ENCODE measurements at places on chromosomes 12 and 14.

DNA sequence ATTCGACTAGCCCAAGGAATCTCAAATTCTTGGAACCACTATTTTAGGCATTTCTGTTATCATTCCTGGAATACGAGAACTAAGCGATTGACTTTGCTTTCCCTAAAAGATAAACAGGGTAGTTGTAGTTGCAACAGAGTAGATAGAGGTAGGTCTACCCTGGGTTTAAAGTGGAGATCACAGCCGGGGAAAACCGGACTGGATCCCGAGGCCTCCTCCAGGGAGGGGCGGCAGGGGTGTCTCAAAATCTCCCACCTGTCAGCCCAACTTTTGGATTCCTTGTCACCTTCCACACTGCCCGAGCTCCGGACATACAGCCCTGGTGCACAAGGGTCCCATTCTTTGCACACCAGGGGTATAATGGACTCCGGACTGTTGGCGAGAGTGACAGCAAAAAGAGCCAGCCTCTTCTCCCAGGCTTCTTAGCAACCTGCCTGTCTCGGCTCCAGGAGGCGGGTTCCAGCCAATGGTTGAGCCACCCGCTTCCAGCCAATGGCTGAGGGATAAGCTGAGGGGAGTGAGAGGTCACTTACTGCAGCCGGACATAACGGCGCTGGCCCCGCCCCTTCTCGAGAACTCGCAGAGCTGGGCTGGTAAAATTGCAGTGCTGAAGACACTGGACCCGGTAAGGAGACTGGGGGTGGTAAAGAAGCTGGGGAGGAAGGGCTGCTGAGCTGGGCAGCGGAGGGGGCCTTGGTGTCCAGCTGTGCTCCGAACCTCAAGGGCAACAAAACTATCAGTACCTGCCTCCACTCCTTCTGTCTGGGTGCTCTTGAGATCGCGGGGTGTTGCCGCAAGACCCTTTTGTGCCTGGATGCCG lies at the start of gene SUOX:
TSS of gene SUOX (plus strand) at position 562 of the 820 bp plus-strand sequence. CDS start 4,946 bp downstream, outside the sequence.
- DNase-seq: peak; percentile 67

- no peak for DNase-seq
These were observed 206.5 kb downstream of the CALM1 start for GRCh38 chr14:90603336-90603735.

GRCh38 chr14:64232095-64232838 lies 61.9 kb downstream of the ESR2 start:
- DNase-seq: peak; percentile 62

- DNase-seq: no peak
These were observed 135.1 kb downstream of the ERC1 start for GRCh38 chr12:1126091-1126490.

- DNase-seq: no peak
These were observed 116.3 kb downstream of the ZFP36L1 start for GRCh38 chr14:68676511-68676943.

GRCh38 chr14:80996049-80996901 lies 40.9 kb downstream of the TSHR start:
- DNase-seq: no peak

GRCh38 chr12:58009405-58010195 lies 68.2 kb downstream of the ATP23 start:
- no peak for DNase-seq

DNA sequence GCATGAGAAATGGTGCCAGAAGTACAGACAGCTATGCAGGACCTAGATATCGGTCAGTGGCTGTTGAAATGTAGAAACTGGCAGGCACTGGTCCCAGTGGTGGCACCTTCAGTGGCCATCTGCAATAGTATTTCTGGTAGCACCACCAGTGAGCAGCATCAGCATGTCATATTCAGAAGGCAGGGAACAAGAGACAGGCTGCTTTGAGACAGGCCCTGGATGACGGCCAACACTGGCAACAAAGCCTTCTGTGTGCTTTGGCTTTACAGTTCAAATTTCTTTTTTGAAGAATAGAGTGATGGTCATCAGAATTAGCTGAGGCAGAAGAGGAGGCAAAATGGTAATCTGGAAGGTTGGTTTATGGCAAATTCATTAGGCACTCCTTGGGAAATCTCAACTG lies 273.4 kb upstream of the SLC16A7 start:
- no peak for DNase-seq

DNA sequence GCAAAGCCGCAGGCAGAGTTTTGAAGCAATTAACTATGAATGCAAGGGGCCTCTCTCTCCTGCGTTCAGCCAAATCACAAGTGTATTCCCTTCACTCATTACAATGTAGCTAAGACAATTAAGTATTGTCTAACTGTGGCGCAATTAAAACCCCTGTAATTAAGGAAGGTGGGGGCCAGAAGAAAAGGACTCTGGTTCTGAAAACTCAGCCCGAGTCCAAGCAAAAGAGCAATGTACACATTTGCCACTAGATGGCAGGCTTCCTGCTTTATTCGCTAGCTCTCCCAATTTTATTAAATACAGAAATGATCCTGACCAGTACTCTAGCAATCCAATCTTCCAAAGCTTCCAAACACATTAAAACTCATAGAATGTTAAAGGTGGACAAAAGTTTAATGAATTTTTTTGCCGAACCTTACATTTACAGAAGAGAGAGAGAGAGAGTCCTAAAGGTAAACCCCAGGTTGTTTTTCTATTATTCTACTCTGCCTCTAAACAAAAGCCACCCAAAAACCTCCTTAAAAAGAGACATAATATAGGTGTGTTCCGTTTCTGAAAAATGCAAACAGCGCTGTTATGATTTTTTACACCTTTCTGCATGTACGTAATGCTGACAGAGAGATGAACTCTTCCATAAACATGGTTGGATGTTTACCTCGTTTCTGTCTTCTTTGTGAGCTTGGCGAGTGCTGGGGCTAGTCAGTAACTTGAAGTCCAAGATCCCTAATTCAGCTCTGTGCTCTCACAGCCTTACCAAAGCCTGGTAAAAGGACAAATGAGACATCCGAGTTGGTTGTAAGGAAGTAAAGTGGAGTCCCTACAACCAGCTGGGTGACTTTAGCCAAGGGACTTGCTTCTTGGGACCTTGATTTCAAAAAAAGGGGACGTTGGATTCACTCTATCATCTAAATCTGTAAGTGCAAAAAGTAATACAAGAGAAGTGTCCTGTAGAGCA lies 50.9 kb upstream of the VASH1 start:
- no peak for DNase-seq

GRCh38 chr14:69441948-69442347 lies 42.6 kb upstream of the PLEKHD1 start:
- no peak for DNase-seq

GRCh38 chr12:30862486-30862885 lies 64.1 kb upstream of the TSPAN11 start:
- DNase-seq: no peak

GRCh38 chr12:51972849-51973273 lies 21.4 kb downstream of the ACVR1B start:
- peak; percentile 77 for DNase-seq

DNA sequence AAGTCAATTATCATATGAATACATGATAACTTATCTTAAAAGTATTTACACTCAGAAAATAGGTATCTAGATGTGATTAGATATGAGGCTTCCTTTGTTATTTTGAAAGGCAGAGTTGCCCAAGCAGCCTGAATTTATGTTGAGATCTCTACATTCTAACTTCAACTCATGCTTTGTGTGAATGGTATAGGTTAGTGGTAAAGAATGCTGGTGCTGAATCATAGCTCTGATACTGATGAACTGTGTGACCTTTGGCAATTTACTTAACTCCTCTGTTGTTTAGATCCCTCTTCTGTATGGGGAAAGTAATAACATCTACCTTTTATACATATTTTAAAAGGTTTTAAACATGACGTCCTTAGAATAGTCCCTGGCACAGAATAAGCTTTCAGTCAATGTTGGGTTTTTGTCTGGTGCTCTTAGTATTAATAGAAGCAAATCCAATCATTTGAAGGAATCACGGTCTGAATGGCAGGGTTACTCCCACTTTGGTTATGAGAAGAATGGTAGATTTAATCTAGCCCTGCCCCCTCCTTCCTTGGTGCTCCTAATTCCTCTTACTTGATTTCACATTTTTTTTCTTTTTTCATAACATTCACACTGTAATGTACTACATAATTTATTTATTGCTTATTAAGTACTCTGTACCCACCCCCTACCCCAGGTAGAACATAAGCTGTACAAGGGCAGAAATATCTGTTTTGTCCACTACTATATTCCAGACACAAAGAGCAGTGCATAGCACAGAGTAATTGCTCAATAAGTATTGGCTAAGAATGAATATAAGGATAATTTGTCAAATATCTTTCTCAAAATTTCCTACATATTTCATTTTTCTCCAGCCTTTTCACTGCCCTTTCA lies 203.3 kb upstream of the KRR1 start:
- DNase-seq: no peak
